Hematopoietic multipotent progenitor cell (in vitro differentiated cells): ENCODE measurements at places on chromosomes 2 and 18.

GRCh38 chr2:213065583-213066442, 85.6 kb downstream of the IKZF2 start:
- no peak for DNase-seq

DNA sequence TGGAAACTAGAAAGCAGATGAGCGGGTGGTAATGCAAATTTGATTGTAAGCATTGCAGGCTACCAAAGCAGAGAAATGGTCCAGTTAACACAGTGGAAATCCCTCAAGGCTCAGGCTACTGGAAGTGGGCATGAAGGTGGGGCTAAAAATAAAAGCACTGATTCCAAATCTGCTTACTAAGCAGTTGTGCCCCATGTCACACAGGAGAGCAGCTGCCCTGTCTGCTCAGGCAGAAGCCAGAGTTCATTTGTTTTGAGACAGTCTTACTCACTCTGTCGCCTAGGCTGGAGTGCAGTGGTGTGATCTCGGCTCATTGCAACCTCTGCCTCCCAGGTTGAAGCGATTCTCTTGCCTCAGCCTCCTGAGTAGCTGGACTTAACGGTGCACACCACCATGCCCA, 42.5 kb upstream of the TSPYL6 start:
- DNase-seq, result no peak

- DNase-seq, result no peak
Observed at GRCh38 chr2:24459224-24460161, 31.6 kb upstream of the NCOA1 start.

DNA sequence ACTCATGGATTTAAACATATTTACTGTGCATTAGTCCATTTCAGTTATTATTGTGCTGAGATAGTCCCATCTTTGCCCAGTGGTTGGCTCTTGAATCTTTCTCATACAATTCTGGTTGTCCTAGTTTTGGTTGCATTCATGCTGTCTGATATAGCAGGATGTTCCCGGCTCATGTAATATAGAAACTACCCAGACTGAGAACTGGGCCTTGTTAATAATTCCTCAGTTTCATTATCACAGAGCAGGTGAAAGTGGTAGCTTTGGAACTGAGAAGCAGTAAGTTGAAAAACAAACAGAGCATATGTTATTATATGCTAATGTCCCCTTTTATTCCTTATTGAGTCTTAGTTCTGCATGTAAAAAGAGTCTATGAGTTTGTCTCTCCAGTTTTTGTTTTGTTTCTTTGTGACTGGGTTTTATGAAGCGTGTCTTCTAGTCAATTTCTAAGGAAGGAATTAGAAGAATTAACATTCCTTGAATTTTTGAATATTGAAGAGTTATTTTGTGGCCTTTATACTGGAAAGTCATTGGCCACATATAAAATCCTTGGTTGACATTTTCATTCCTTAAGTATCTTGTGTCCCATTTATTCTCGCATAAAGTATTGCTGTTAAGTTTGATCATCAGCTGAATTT, 43.3 kb downstream of the EIF5B start:
- no peak for DNase-seq

GRCh38 chr2:140865837-140866236, 1265.0 kb downstream of the LRP1B start:
- DNase-seq, result no peak

DNA sequence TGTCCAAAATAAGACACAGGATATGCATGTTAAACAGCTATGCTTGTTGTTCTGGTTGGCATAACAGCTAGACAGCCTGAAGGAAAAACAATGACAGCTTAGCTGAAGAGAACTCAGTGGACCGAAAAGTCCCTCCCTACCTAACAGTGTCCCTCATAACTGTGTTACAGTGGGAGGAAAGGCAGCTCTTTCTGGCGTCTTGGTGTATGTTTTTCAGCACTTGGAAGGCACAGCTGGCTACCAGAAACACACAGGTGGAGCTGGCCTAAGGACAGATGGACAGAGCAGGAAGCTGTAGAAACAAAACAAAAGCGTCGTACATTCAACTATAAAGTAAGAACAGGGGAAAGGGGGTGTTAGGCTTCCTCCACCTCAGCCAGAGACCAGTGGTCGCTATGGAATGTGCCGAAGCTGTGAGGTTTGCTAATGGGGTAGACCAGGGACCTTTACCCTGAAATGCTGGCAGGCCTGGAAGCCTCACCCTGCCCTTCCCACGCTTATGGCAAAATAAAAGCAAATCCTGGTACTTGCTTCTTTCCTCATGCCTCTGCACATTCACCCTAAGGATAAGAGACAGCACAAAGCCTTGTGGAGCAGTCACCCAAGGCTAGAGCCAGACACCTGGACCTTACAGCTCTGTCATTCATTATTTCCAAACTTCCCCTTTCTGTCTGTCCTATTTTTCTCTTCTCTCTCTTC, 103.5 kb upstream of the TRIB2 start:
- no peak for DNase-seq

DNA sequence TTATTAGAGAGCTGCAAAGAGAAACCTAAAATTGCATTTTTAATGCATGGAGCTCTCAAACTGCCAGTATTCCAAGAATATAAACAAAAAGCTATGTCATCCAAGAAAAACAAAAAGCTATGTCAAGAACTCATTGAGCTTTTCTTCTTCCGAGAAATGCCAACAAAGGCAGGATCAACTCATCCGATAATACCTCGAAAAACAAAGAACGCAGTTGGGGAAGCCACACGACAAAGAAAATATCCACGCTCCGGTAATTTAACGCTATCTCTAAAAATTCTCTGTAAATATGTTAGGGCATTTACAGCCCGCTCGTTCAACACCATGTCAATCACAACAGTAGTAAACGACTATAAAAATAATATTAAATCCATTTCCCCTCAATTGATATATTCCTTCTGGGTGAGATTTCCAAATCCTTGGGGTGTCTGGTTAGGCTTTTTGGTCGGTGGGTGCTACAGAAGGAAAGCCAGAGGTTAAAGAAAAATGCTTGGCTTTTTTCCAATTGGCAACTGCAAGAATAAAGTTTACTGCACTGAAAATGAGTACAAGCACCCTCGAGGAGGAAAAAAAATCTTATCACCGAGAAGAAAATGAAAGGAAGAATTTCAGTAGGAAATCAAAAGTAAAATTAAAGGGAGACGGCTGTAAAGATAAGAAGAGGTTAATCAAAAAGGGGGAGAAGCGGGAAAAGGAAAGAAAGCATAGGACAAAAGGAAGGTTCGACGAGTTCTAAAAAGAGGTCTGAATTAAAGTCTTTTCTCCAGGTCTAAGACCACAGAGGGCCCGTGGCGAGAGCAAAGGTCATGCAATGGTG, 856 bp downstream of the TIA1 start:
- no peak for DNase-seq

DNA sequence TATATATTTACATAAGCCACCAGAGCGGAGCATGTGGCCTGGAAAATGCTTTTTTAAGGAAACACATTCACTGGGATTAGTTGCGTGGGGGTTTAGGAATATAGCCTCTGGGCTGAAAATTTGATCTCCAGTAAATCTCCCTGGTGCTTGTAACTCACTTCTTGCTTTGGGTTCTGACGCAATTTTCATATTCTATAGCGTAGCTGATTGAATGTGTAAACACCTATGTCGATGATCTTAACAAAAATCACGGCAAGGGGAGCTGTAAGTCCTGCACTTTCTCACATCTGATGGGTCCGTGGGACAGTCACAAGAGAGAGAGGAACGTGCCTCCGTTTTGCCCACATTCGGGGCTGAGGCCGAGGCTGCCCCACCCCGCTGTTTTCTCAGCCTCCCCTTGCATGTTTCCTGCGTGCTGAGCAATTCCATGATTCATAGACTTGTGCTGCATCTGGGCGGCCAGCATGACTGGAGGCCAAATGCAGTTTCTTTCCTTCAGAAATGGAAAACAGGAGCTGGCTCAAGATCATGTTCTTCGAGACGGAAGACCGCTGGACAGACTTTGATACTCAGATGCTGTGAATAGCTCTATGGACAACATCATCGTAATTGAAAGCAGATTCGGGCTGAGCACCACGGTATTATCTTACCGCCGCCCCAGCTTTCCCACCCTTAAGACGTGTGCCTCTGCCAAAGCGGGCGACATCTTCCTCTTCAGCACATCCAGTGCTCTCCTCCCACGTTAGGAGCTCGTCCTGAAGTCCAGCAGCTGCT, 109.2 kb downstream of the TMEM18 start:
- DNase-seq, result no peak

DNA sequence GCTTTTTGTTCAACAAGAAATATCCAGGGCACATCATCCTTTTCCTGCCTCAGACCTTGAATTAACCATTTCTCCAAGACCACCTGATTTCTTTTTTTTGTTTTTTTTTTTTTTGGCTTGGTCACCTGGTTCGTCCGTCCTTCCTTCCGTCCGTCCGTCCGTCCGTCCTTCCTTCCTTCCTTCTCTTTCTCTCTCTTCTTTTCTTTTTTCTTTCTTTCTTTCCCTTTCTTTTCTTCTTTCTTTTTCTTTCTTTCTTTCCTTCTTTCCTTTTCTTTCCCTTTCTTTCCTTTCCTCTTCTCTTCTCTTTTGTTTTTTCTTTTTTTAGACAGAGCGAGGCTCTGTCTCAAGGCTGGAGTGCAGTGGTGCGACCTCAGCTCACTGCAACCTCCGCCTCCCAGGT, 80.7 kb downstream of the TET3 start:
- no peak for DNase-seq

DNA sequence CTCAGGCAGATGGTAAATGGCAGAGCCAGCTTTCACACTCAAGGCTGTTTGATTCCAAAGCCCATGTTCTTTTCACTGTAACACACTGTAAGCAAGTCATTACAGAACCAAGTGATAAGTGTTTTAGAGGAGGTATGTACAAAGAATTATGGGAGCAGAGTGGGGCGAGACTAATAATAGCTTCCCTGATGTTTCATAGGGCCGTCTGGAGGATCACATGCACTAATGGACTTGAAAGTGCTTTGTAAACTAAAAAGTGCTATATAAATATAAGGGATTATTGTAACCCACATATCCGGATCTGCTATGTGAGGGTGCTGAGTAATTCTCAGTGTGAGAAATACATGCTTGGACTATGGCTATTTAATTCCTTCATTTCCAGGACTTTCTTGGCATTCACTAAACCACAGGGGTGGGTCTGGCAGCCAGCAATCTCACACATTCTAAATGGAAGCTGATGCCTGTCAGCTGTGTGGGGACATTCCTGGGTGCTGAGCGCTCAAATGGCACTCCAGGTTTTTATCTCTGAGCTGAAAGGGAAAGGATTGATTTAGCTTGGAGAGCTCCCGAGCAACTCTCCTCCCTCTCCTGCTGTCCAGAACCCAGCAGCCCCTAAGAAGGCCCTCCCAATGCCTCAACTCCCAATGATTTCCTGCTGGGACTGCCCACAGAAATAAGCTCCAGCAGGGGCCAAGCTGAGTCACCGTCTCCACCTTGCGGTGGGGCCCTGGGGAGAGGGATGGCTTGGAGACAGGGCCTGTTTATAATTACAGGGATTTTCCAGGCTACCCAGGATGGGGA, 222.8 kb downstream of the SOX11 start:
- DNase-seq, result no peak

DNA sequence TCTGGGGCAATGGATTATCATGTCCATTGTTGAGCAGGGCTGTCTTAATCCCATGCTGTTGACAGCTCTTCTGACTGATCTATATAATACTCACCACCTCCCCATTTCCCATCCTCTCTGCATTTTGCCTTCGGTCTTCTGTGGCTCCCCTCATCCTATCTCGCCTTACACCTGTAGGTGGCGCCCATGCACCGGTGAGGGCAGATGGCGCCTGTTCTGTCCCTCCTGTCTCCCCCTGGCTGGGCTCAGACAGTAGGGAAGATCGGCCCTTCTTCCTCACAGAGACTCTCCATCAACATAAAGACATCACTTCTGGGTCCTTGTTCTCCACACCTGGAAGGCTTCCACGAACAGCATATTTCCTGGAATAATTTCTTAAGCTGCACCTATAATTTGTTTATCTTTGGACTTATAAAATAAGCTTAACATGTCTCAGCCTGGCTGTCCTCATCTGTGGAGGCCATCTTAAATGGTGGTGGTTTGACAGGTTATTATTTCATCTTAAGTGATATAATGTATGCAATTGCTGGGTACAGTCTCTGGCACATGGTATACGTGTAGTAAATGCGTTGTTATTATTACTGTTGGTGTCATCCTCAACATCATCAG, 10.9 kb upstream of the CDH20 start:
- peak; percentile 36 for DNase-seq

- DNase-seq, result no peak
Observed at GRCh38 chr2:161246281-161246680, 61.9 kb upstream of the PSMD14 start.

GRCh38 chr18:63570721-63571120, 16.4 kb upstream of the SERPINB13 start:
- no peak for DNase-seq

- no peak for DNase-seq
Observed at GRCh38 chr2:98761267-98761781, 30.4 kb upstream of the MGAT4A start.

DNA sequence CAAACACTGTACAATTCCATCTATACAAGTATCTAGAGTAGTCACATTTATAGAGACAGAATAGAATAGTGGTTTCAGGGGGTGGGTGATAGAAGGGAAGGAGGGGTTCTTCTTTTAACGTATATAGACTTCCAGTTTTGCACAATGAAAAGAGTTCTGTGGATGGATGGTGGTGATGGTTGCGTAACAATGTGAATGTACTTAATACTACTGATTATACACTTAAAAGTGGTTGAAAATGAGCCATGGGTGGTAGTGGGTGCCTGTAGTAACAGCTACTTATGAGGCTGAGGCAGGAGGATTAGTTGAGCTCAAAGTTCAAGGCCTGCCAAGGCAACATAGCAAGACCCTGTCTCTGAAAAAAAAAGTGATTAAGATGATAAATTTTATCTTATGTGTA, 85.8 kb downstream of the SETBP1 start:
- no peak for DNase-seq

- no peak for DNase-seq
Observed at GRCh38 chr2:29920631-29921559, 491 bp downstream of the ALK start.

GRCh38 chr2:112690853-112691401, 29.9 kb upstream of the NT5DC4 start:
- peak; percentile 80 for DNase-seq

DNA sequence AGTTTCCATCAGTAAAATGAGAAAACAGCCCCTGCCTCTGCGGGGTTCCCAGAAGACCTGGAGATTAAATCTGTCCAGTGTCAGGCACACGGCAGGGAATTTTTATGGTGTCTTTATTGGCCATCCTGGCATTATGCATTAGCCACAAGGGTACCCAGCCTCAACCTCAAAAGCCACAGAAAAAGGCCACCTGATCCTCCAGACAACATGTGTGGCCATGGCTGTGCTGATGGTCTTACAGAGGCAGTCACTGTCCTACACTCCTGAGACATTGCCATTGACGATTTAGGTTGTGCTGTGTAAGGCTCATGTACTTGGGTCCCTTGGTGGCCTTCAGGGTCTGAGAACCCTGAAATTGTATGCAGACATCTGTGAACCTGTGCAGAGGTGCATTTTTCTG, 115.6 kb downstream of the SMAD7 start:
- DNase-seq, result no peak

DNA sequence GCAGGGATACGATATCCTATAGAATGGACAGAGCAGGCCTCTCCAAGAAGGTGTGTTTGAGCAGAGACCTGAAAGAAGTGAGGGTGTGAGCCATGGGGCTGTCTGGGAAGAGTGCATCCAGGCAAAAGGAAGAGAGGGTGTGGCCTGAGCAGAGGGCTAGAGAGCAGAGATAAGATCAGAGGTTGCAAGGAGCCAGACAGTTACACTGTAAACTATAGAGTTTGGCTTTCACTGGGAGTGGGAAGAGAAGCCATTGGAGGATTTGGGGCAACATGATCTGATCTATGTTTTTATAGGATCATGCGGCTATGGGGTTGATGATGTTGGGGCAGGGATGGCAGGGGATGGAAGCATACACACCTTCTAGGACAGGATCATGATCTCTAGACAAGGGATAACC, 124.1 kb upstream of the MAP3K20 start:
- no peak for DNase-seq
